T-helper 2 cell (primary cell): ENCODE measurements at places on chromosomes 7 and 10.

GRCh38 chr7:132930881-132931280 lies 151.0 kb downstream of the CHCHD3 start:
- no peak for DNase-seq

GRCh38 chr7:14201353-14201752 lies 211.9 kb upstream of the ETV1 start:
- DNase-seq, result no peak

- DNase-seq, result no peak
Observed at GRCh38 chr10:51468424-51468823, 231.0 kb downstream of the CSTF2T start.

DNA sequence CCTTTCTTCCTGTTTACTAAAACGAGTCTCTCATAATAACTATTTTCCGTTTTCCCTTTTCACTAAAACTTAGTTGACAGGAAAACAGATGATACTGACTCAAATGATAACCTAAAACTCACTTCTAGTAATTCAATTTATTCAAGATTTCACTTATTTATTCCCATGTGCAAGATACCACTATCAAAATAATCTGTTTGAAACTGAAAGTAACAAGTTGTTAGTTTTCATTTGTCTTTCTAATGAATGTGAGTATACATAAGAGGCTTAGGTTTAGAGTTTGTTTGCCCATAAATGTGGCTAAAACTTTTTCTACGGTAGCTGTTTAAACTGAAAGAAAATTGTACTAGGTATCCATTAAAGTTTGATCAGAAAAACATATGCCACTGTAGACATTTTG lies 314.9 kb upstream of the STEAP1 start:
- DNase-seq, result peak; percentile 72

DNA sequence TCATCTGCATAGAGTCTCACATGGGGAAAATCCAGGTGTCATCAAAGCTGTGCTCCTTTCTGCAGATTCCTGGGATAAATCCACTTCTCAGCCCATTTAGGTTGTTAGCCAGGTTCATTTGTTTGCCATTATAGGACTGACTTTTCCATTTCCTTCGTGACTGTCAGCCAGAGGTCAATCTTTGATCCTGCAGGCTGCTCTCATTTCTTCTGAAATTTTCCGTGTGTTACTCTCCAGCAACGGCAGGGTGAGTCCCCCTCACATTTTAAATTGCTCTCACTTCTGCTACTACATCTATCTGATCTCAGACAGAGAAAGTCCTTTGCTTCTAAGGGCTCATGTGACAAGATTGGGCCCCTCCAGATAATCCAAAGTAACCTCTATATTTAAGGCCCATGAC lies 150.7 kb upstream of the BET1 start:
- DNase-seq, result no peak
